ENCODE measurements at places on chromosomes 2 and 18.

DNA sequence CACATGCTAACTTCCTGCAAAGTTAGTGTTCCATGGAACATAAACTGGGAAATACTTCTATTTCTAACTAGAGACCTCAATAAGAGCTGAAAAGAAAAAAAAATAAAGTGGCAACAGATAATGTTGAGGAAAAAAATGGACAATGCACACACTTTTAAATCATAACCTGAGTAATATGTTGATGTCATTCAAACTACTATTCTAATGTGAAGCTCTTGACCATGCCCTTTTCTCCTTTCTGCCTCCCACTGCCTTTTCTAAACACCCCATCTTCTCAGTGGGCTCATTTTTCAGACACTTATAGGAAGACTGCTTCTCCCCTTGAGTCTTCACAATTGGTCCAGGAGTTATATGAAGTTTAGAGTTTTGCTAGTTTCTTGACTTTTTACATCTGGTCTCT is 280.9 kb upstream of the NT5C1B start:
- peaks cover 3% of the 10 kb centered on the region for H3K4me1 ChIP-seq
- H3K4me3 ChIP-seq: no peak overlapping the region
- no peak for DNase-seq
- no peak overlapping the region for H3K27ac ChIP-seq
- H3K36me3 ChIP-seq: no peaks in the 10 kb centered on the region

GRCh38 chr2:174752403-174753037 is 11.8 kb downstream of the CHRNA1 start:
- no peaks in the 10 kb centered on the region for H3K36me3 ChIP-seq
- H3K4me3 ChIP-seq: no peak overlapping the region
- no peak overlapping the region for H3K27ac ChIP-seq
- DNase-seq: no peak
- H3K4me1 ChIP-seq: peaks cover 5% of the 10 kb centered on the region

DNA sequence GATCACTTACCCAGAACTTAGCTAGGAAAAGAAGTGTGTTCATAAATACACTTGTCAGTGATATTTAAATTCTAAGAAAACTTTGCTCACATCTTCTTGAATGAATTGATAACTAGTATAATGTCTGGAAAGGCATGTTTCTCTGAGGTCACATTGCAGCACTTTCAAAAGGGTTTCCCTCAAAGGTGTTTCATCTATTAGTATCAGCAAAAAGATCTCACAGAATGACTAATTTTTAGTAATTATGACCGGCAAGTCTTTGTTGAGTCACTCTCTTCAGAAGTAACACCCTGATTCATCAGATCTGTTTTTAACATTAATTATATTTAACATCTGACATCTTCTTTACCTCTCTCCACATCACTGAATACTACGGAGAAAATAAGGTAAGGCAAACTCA is 222.3 kb downstream of the IKZF2 start:
- H3K36me3 ChIP-seq: no peaks in the 10 kb centered on the region
- peaks cover 22% of the 10 kb centered on the region for H3K4me1 ChIP-seq
- peak; percentile 50 for DNase-seq
- no peak overlapping the region for H3K4me3 ChIP-seq
- H3K27me3 ChIP-seq: no peaks in the 10 kb centered on the region
- H3K27ac ChIP-seq: peak overlapping the region; percentile 67

GRCh38 chr2:205321231-205321630 is 361.1 kb upstream of the NRP2 start:
- no peak for DNase-seq
- H3K4me1 ChIP-seq: no peaks in the 10 kb centered on the region
- no peaks in the 10 kb centered on the region for H3K27me3 ChIP-seq
- H3K36me3 ChIP-seq: no peaks in the 10 kb centered on the region
- H3K4me3 ChIP-seq: no peak overlapping the region
- no peak overlapping the region for H3K27ac ChIP-seq

DNA sequence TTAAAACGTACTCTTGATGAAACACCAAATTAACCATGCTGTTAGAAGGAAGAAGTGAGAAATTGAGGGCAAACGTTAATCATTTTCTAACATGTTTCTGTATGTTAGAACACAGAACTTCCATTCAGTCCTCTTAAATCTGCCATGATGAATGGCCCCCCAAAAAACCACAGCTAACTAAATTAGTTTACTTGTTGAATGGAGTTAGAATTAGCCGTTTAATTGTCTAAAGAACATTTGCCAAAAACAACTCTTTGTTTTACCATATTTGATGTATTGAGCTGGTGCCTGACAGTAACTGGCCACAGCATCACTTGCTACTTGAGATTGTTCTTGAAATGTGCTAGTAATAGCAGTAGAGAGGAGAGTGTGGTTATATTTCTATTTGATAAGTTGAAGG is 12.7 kb downstream of the CCNYL1 start:
- no peak overlapping the region for H3K27ac ChIP-seq
- H3K27me3 ChIP-seq: no peaks in the 10 kb centered on the region
- H3K4me3 ChIP-seq: no peak overlapping the region

DNA sequence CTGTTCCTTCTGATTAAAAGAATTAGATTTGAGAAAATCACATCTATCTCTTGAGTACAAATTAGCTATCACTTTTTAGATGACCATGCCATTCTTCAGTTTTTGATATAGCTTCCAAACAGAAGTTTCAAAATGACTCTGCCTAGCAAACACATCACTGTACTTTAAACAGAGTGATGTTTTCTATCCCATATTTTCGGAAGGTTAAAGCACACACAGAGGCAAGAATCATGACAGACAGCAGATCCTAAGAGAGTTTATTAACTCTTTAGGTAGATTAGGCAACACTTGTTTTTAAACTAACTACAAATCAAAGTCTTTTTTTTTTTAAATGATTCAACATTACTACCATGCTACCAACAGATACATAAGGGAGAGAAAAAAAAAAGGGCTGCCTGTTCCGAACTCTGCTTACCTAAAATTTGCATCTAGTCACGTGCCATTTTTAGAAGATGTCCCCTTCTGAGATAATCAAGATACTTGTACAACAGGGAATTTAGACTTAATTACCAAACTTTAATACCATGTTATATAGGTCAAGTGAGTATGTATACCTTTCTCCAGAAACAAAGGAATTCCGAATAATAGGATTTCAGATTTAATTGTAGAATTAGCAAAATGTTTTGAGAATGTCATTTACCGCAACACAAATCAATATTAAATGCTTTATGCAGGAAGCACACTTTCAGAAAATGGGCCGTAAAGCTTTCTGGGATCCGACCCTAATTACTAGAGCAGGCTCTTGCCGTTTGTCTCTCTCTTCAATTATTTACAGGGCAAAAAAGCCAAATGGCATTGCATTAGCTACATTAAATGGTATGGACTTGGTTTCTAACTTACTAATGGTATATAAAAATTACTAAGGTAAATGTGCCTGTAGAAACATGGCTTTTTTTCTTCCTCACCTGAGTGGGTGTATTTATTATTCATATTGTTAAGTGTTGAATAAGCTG is 2.6 kb downstream of the RBMS1 start:
- peaks cover 24% of the 10 kb centered on the region for H3K4me1 ChIP-seq
- H3K36me3 ChIP-seq: no peaks in the 10 kb centered on the region
- peak overlapping the region; percentile 93 for H3K27ac ChIP-seq
- no peak for DNase-seq
- peak overlapping the region; percentile 99 for H3K4me3 ChIP-seq
- no peaks in the 10 kb centered on the region for H3K27me3 ChIP-seq

DNA sequence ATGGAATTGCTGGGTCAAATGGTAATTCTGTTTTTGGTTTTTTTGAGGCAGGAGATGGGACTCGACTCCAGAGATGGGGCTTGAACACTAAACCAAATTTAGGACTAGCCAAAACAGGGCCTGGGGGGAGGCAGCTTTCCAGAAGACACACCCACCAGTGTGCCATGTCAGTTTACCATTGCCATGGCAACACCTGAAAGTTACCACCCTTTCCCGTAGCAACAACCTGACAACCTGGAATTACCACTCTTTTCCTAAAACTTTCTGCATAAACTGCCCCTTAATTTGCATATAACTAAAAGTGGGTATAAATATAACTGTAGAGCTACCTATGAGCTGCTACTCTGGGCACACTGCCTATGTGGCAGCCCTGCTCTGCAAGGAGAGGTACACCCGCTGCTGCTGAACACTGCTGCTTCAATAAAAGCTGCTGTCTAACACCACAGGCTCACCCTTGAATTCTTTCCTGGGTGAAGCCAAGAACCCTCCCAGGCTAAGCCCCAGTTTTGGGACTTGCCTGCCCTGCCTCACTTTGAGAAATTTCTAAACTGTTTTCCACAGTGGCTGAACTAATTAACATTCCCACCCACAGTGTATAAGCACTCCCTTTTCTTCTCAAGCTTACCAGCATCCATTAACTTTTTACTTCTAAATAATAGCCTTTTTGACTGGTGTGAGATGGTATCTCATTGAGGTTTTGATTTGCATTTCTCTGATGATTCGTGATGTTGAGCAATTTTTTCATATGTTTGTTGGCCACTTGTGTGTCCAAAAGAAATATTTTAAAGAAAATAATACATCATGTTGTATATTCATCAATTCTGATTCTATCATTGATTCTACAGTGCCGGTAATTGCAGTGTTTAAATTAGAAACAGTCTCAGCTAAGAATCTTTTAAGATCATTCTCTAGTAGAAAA is 10.6 kb downstream of the CDK15 start:
- H3K4me3 ChIP-seq: no peak overlapping the region
- H3K27me3 ChIP-seq: no peaks in the 10 kb centered on the region
- H3K27ac ChIP-seq: no peak overlapping the region
- no peak for DNase-seq

GRCh38 chr2:193482557-193482956 is 1287.8 kb upstream of the TMEFF2 start:
- H3K4me3 ChIP-seq: no peak overlapping the region
- no peaks in the 10 kb centered on the region for H3K27me3 ChIP-seq
- H3K36me3 ChIP-seq: no peaks in the 10 kb centered on the region
- no peaks in the 10 kb centered on the region for H3K4me1 ChIP-seq
- H3K27ac ChIP-seq: no peak overlapping the region

DNA sequence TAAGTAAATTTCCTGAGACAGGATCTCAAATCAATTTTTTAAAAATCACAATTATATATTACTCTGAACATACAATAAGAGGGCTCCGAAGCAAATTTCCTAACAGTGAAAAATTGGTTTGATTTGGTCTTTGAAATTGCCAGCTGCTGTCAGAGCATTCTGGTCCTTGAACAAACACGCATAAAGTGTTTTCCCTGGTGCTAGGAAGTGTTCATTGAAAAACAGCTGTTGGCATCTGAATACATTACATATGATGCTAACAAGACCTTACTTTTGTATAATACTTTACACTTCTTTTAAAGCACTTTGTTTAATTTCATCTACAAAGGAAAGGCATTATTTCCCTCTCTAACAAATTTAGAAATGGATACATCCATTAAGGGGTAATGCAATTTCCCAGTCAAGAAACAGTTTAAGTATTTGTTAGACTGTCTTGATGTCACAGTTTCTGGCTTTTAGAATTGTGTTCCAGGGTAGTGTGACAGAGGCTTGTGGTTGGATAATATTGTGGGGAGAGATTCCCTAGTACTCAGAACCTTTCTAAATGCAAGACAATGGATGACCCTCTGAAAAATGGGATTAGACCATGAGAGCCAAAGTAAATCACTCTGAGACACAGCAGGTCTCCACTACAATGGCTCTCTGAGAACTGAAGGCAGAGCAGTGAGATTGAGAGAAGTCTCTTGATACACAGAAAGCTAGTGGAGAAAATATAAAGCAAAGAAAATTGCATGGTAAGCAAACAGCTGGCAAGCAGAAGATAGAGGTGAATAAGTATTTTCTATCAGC is 299.0 kb downstream of the TRIB2 start:
- H3K36me3 ChIP-seq: no peaks in the 10 kb centered on the region
- H3K4me3 ChIP-seq: no peak overlapping the region
- no peaks in the 10 kb centered on the region for H3K4me1 ChIP-seq
- H3K27ac ChIP-seq: no peak overlapping the region

GRCh38 chr2:56262241-56262640 is 78.5 kb downstream of the CCDC85A start:
- no peaks in the 10 kb centered on the region for H3K4me1 ChIP-seq
- H3K36me3 ChIP-seq: no peaks in the 10 kb centered on the region
- H3K27me3 ChIP-seq: no peaks in the 10 kb centered on the region
- no peak overlapping the region for H3K27ac ChIP-seq
- DNase-seq: no peak
- no peak overlapping the region for H3K4me3 ChIP-seq

DNA sequence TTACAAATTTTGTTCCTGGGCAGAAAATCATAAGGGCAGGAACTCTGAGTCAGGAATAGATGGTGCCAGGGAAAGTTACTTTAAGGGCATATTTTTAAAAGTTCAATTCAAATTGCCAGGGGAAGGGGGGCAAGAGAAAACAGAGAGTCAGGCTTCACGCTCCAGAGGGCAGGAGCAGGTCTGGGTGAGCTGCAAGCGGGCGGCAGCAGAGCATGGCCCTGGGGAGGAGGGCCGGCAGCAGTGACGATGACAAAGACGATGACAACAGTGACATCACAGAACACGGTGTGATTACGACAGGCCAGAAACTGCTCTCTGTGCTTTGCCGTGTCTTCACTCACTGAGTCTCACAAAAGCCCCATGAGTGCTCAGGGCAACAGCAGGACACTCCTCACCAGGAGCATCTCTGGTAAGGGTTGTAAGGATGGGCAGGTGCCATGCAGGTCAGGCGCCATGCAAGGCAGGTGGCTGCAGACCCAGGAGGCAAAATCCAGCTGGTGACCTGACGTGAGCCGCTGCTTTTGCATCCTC is 23.3 kb downstream of the CHST10 start:
- no peaks in the 10 kb centered on the region for H3K36me3 ChIP-seq
- H3K27ac ChIP-seq: no peak overlapping the region
- no peak overlapping the region for H3K4me3 ChIP-seq
- H3K4me1 ChIP-seq: no peaks in the 10 kb centered on the region

DNA sequence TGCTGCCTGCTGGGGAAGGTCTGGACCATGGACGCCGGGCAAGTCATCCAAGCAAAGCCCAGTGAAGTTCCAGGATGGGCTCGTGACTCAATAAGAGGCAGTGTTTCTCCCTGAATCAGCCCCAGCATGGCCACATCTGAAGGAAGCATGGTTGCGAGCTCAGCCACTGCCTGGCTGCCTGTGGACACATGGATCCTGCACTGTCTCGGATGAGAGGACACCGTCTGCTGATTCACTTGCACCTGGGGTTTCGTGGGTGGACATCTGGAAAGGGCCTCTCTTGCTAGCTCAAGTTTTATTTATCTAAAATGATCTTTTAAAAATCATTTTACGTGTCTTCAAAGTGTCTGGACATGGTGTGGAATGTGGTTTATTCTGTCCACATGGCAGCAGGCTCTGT is 224.8 kb upstream of the FN1 start:
- peaks cover 29% of the 10 kb centered on the region for H3K4me1 ChIP-seq
- no peak overlapping the region for H3K4me3 ChIP-seq
- peak overlapping the region; percentile 27 for H3K27ac ChIP-seq
- no peaks in the 10 kb centered on the region for H3K27me3 ChIP-seq
- DNase-seq: no peak

GRCh38 chr2:23918837-23919489 is 8.0 kb downstream of the ATAD2B start:
- no peaks in the 10 kb centered on the region for H3K27me3 ChIP-seq
- H3K36me3 ChIP-seq: no peaks in the 10 kb centered on the region
- H3K27ac ChIP-seq: no peak overlapping the region
- no peak overlapping the region for H3K4me3 ChIP-seq

- DNase-seq: no peak
- H3K4me3 ChIP-seq: no peak overlapping the region
- H3K4me1 ChIP-seq: no peaks in the 10 kb centered on the region
- no peaks in the 10 kb centered on the region for H3K36me3 ChIP-seq
Measured at GRCh38 chr2:102895376-102895775, 133.5 kb downstream of the TMEM182 start.
